ENCODE measurements at places on chromosomes 3 and 15. TPM values are rescaled to one million over a fixed set of nuclear protein-coding genes. Genes with fewer than 3 reads are reported as not detected.

Gene ROPN1
- total RNA-seq, result not detected

GRCh38 chr15:73127302-73127936 is 75.2 kb downstream of the NEO1 start:
- DNase-seq, result no peak

DNA sequence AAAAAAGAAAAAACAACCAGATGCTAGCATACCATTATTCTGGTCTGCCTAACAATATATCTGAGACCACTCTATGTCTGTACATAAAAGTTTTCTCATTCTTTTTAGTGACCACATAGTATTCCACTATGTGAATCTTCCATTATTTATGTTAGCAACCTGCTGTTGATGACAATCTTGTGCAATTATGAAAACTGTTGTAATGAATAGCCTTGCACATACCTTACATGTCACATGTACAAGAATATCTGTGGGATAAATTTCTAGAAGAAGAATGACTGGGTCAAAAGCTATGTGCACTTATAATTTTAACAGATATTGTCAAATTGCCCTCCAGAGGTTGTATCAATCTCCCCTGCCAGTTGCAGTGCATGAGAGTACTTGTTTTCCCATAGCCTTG is 62.5 kb downstream of the ARHGAP31 start:
- DNase-seq, result no peak

GRCh38 chr15:89398896-89399237 is 64.2 kb upstream of the POLG start:
- DNase-seq, result no peak

- no peak for DNase-seq
Measured at GRCh38 chr15:65298731-65299130, 2.9 kb downstream of the RNU5A-1 start.

GRCh38 chr3:23938688-23939087 is 6.4 kb upstream of the NR1D2 start:
- no peak for DNase-seq

Gene PLCH1
- total RNA-seq, result not detected

GRCh38 chr3:130850044-130850797 is 43.7 kb upstream of the ATP2C1 start:
- DNase-seq, result no peak

Gene CLSTN2
- total RNA-seq, result 63.7 TPM

DNA sequence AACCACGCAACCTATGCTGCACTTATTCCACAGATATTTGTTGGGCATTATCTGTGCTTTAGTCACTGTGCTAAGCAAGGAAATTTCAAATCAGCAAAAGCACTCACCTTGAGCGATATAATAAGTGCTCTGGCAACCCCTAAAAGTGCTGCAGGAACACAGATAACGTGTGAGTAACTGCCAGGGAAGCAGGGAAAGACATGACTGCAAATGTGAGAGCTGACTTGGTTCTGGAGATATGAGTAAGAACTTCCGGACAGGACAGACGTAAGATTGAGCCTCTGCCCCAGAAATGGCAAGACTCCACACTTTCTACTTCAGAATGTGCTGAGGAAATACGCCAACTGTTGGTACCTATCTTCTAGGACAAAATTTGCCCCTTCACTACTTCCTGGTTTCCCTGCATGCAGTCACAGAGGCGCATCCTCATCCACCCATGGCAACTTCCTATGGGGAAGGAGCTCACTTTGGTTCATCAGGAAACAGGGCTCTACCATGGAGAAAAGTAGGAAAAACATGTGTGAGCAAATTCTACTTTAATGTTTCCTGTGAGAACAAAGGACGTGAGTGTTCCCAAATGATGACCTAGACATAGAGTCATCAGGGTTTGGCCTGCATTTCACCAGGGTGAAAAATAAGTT is 41.7 kb downstream of the AQP9 start:
- DNase-seq, result no peak

- DNase-seq, result no peak
Measured at GRCh38 chr3:77186319-77186718, 146.4 kb downstream of the ROBO2 start.

Gene IMPG2
- 0.80 TPM for total RNA-seq

DNA sequence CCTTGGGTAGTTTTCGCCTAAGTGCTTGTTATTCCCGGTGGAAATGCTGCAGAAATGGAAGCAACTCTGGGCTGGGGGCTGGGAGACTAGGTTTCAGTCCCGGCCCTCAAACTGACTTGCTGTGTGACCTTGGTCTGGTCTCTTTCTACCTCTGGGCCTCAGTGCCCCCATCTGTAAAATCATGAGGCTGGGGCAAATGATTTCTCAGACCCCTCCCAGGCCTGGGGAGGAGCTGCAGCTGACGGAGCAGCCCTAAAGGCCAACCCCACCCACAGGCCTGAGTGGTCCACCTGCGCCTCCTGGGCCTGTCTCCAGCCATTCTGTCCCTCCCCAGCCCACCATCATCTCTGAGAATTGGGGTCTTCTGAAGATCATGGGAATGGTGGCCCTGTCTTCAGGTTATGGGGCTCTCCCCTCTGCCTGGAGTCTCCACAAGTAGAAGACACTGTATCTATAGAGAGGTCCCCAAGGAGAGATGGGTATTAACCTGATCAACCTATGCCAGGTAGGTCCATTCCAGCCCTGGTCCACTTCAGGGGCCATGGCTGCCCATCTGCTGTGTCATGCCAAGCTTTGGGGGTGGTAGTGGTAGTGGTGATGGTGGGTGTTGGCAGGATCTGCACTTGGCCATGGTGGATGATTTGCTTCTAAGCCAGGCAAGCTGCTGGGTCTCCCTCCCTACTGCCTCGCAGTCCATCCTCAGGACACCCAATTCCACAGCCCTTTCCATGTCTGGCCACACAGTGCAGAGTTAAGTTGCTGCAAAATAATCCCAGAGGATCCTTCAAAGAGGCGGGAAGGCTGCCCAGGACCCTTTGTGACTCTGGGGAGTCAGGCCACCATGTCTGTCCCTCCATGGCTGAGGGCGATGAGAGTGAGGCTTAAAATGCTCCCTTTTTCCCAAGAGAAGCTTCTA is 46.0 kb downstream of the ITGA11 start:
- DNase-seq, result no peak

DNA sequence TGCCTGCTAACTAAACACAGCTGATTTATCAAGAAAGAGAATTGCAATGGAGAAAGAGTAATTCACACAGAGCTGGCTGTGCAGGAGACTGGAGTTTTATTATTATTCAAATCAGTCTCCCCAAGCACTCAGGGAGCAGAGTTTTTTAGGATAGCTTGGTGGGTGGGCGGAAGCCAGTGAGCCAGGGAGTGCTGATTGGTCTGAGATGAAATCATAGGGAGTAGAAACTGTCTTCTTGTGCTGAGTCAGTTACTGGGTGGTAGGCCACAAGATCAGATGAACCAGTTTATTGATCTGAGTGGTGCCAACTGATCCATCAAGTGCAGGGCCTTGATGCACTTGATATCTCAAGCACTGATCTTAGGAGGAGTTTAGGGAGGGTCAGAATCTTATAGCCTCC is 891.9 kb upstream of the CADM2 start:
- DNase-seq, result no peak

DNA sequence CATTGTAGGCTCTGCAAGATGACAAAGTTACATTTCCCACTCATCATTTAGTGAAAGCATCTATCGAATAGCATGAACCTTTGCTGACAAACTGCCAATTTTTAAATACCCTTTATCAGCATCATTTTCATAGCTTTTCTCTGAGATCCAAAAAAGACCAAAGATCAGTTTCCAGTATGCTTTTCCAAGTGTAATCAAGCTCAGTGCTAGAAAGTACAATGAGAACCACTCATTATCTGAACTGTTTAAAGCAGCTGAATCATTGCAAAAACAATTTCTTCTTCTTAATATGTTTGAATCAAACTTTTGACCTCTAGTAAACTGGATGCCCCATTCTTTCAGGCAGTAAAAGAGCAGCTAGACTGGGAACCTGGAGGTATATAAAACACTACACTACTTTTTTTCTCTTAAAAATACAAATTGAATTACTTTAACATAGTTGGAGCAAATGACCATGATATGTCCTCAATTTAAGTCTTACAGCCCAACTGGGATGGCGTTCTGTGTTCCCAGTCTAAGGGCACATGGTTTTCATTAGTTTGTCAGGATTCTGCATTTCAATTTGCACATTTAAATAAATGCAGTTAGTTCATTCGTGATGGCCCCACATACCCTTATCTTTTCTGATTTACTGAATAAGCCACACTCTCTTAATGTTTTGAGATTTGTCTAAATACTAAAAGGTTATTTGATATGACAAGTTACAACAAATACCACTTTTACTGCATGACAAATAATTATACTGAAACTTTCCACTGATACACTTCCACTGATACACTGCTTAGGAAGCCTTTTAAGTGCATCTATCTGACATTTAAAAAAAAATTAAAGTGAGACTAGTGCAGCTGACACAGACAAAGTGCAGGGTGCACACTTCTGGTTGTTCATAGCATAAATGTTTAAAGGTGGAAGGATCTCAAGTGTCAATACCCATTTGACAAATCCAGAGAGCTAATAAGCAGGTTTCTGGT is 146.0 kb upstream of the FRMD4B start:
- DNase-seq, result no peak

Gene PPM1L
- 8.5 TPM for total RNA-seq
